NCI-H1092 treated with DMSO at 0.1 percent for 48 hours (cell line): ENCODE measurements at places on chromosomes 12 and 14.

DNA sequence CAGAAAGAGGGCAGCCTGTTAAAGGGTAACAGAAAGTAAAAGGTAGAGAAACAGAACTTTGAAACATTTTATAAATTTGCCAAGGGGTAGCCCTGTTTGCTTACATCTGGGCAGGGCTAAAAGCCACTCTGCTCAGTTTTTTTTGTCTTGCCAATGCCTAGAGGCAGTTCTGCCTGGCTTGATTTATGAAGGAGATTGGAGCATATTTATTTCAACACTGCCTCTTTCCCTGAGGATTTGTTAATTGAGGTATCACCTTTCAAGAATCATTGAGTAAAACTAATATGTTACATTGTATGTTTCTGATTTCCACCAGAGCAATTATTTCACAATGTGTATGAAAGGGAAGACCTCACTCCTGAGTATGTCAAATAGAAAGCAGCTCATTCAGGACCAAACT, 160.8 kb downstream of the GXYLT1 start:
- peak; percentile 8 for DNase-seq

- DNase-seq, result no peak
Measured at GRCh38 chr14:56797003-56797568, 13.2 kb downstream of the OTX2 start.

DNA sequence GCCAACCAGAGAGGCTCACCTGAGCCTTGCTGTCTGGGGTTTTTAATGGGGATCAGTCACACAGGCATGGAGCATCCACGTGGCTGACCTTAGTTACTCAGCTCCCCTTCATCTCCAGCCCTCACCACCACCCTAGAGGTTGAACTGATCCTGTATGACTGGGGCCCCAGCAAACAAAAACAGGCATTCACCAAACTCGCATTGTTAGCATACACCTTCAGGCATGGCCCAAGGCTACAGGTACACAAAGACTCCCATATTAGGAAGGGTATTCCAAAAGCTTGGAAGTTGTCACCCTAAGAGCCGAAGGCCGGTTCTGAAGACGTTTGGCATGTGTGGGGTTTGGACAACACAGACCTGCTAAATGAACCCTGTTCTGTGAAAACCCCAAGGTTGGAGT, 10.0 kb downstream of the DNAH10 start:
- no peak for DNase-seq

DNA sequence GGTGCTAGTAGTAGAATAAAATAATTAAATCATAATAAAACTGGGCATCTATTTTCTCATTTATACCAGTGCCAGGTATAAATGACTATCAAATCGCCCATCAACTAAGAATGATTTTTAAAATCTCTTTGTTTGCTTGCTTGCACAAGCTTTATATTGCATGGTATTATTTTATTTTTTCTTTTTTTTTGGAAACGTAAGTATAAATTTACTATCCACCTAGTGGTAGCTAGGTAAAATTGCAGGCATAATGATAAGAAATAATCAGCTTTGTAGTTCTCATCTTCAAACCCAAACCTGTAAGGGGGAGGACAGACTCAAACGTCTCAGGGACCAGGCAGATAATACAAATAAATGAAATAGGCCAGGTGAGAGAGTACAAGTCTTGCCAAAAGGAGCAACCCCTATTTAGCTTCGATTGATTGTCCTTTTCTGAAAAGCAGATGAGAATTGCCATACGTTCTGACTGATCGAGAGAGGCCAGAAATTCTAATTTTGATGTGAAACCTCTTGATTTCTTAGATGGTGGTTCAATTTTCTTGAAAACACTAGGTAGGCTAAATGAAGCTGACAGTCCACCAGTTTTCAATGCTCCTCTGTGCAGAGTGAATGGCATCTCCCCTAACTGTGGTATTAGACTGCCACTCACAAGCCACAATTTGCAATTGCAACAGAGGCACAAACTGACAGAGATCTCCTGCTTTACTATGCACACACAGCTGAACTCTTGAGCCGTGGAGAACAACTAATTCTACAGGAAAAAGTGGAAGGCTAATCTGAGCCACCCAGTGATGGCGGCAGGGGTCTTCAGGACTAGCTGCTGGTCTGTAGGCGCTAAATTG, 189.3 kb downstream of the DACT1 start:
- DNase-seq, result no peak

GRCh38 chr12:68481181-68481941, 129.3 kb upstream of the RAP1B start:
- DNase-seq, result no peak

DNA sequence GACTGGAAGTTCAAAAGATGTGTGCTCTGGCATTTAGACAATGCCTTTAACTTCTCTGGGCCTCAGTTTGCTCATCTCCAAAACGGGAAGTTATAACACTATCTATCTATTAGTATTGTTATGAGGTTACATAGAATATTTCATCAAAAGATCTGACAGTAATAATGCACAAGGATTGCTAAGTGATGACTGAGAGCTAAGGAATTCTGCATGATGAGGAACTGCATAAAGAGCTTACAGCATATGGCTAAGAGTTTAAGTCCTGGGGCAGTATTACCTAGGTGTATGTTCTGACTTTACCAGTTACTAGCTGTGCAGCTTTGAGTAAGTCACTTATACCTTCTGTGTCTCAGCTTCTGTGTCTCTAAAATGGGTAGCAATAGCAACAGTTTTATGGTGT, 160.1 kb upstream of the TMPO start:
- no peak for DNase-seq

DNA sequence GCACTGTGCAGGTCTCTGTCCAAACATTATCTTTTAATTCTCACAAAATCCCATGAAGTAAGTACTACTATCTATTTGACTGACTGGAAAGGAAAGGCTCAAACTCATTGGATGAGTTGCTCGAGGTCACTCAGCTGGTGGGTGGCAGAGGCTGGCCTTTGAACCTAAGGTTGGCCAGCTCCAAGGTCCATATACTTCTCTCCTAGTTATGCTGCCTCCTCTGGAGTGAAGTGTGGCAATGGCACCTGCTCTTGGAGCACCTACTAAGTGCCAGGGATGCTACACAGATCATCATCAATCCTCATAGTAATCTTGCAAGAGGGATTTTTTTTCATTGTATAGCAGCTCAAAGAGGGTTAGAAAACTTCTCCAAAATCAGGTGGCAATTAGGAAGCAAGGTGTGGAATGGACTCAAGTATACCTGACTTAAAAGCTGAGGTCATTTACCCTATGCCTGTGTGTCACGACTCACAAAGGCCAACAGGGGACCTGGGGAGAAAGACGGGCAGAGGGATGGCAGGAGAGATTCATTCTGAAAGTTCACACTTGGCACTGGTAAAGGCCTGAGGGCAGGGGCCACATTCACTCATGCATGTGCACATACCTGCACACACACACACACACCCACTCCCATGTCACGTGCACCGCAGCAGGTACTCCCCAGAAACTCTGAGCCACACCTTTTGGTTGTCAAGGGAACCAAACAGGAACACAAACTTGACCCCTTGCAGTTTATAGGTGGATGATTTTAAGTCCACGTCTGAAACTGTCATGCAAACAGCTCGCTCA, 146.4 kb downstream of the FOXN3 start:
- no peak for DNase-seq

DNA sequence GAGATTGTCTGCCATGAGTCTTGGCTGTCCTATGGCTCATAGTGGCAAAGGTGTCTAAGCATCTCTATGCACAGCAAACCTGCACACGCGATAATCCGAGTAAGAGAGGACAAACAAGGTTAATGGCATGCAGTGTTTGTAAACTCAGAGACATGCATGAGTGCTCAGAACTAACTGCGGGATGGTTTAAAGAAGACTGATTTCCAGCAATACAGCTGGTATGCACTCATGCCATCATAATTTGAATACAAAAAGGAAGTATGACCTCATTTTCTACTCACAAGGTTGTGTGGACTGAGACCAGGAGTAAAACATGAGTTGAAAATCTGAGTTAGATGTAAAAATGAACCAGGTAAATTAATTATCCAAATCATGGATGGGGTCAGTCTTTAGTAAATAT, 16.6 kb upstream of the TCP11L2 start:
- no peak for DNase-seq

DNA sequence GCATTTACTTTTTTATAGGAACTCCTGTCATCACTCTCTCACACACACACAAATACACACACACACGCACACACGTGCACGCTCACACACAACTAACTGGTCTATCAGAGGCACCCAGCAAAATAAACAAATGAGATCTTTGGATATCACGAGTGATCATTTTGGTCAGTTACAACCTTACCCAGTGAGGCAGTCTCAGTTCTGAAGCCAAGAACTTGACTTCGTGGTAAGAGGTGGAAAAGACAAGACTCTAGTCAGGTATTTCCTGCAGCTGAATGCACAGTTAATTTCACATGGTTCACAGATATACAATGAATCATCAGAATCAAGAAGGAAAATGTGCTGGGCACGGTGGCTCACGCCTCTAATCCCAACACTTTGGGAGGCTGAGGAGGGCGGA, 39.4 kb downstream of the ATF7 start:
- DNase-seq, result no peak

- no peak for DNase-seq
Measured at GRCh38 chr12:125434936-125435443, 369.8 kb downstream of the AACS start.

DNA sequence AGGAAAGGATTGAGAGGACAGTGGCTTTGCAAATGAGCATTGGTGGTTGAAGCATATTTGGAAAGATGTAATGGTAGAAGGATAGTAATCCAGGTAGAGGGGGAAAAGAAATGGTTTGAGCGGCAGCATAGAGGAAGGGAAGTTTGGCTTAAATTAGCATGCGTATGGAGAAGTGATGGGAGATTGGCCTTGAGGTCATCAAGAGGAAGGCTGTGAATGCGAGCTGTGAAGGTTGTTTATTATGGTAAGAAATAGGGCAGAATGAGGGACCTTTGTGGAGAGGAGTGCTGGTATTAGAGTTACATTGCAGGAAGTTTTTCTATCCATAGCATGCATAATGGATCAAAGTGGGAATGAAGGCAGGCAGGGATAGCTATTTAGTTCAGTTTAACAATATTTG, 162.1 kb downstream of the TMTC2 start:
- no peak for DNase-seq

DNA sequence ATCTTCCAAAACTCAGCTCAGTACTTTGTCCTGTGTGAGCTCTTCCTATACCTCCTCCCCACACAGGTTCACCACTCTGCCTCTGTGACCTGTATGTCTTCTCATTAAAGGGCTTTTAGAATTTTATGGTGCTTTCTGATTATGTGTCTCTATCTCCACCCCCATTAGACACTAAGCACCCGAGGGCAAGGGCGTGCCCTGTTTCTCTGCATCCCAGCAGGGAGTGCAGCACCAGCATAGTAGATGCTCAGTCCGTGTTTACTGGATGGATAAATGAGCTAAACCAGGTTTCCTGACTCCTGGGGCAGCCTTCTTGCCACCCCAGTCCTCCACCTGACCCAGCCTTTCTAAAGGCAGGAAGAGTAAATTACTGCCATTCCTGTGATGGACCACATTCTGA, 333.8 kb downstream of the CACNA1C start:
- DNase-seq, result no peak

GRCh38 chr14:22084393-22085281, 411.0 kb upstream of the OR4E1 start:
- peak; percentile 14 for DNase-seq

DNA sequence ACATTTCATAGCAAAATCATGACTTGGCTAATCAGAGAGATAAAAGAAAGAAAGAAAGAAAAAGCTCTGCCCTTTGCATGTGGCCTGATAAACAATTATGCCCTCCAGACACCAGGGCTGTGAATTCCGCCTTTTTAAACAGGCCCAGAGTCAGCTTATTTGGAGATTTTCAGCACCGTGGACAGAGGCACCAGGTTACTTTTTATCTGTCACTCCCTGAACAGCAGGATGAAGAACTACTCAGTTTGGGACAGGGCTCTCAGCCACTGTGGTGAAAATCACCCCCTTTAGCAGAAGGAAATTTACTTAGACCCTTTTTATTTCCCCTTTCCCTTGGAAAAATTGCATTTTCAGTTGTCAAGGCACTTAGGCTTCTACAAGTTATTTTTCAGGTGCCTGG, 359.9 kb downstream of the NRXN3 start:
- no peak for DNase-seq

GRCh38 chr14:102088012-102088792, 1.4 kb upstream of the HSP90AA1 start:
- no peak for DNase-seq

GRCh38 chr12:101108130-101108529, 101.9 kb downstream of the SLC5A8 start:
- no peak for DNase-seq

DNA sequence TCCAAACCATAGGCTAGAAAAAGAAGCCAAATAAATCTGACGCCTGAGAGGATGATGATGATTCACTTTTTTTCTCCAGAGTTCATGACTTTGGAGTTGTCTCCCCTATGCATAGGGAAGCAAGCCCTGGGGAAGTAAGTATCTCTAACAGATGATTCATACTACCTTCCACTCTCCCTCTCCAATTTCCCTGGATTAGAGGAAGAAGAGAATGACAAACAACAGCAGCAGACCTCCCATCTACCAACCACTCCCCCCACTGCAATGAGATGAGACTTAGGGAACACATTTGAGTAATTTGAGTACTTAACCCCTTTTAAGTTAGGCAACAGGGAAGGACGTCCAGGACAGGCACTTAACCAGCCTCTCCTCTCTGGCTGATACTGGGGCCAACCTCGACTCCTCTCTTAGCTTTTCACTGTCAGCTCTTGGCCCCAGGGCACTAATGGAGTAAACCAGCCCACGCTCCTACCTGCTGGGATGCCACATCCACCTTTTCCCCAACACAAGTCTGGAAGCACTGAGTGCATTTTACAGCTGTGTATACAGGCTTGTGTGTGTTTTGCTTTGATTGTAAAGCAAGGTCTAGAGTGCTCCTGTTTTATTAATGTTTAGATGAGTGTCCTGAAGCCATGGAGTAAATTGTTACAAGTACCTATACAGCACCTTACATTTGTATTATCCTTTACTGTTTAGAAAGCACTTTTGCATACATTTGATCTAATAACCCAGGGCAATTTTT, 180.7 kb downstream of the PHLDA1 start:
- DNase-seq, result no peak

GRCh38 chr14:91957876-91958313, 10.4 kb upstream of the FBLN5 start:
- DNase-seq, result no peak

DNA sequence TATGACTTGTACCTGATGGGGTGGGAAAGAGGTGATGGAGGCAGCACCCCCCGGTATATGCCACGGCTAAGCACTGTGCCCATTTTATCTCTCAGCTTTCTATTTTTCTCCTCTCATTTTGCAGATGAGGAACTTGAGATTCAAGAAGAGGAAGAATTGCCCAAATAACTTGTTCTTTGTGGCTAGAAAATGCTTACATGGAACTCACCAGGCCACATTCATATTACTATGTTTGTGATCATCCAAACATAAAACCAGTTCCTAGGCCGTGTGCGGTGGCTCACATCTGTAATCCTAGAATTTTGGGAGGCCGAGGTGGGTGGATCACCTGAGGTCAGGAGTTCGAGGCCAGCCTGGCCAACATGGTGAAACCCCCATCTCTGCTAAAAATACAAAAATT, 14.5 kb upstream of the PSMD9 start:
- DNase-seq, result no peak

DNA sequence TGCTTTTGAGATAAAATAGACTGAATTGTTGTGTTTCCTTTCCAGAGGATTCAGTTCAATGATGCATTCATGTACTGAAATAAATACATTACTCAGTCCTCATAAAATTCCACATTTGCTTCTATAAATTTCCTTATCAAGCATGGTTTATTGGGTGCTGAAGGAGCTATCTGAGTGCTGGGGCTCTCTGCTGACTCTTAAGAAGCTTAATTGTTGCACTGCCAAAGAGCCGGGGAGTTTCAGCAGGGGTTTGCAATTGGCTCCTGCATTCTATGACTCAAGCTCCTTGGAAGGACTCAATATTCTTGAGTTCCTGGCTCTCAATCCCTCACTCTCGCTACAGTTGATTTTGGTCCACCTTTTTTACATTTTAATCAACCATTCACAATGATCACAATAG, 69.8 kb upstream of the PYGL start:
- no peak for DNase-seq
